Activated effector memory CD4-positive, alpha-beta T cell treated with Interleukin-2 at 50 U/mL for 16 hours (primary cell): ENCODE measurements at places on chromosomes 2 and 18.

GRCh38 chr2:188045016-188045415 is 246.7 kb upstream of the GULP1 start:
- no peak for DNase-seq

GRCh38 chr2:224971214-224971613 is 71.1 kb downstream of the DOCK10 start:
- DNase-seq, result no peak

DNA sequence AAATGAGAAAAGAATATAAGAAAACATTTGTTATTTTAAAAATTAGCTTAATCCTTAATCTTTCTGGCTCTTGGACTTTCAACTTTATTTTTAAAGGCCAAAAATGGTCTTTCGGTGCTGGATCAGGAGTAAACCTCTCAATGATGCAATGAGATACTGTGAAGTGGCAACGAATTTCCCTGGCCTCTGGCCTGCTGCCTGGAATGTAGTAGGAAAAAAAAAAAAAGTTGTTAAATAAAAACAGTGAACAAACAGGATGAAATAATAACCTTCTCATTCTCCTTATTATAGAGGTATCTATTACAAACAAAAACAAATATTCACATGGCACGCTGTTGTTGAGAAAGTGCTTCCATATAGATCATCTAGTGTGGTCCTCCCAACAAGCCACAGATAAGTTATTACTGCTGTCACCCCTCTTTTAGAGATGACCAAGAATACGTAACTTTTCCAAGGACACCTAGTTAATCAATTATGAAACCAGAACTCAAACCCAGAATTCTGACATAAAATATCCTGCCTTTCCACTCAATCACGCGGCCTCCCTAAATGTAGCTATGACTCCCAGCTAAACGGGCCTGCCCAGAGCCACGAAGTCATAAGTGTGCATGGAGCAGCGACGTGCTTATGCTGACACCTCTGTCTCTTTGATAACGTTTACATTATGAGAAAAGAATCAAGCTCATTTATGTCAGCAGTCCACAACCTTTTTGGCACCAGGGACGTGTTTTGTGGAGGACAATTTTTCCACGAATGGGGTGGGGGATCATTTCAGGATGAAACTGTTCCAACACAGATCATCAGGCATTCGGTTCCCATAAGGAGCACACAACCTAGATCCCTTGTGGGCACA is 170.9 kb downstream of the BCL2 start:
- DNase-seq, result no peak

DNA sequence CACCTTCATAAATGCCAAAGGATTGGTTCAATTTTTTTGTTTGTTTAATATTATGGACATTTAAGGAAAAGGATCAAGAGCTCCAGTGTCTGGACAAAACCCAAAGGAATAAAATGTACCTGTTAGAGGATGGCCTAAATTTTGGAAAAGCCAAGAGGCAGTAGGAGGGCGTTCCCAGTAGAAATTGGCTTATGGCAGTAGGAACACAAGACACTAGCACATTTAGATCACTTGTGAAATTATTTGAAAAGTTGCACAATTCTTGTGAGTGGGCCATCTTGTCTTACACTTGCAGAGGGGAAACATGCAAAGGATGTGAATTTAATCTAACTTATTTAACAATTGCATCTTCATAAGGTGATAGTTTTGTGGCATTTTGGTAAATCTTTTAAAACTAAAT is 3.2 kb downstream of the BZW1 start:
- no peak for DNase-seq

GRCh38 chr2:75068546-75068945 is 110.1 kb downstream of the POLE4 start:
- DNase-seq, result no peak

- DNase-seq, result no peak
Observed at GRCh38 chr2:120802867-120803484, 67.3 kb downstream of the GLI2 start.

- no peak for DNase-seq
Observed at GRCh38 chr18:44186001-44186400, 494.7 kb upstream of the SETBP1 start.

- DNase-seq, result no peak
Observed at GRCh38 chr2:146721486-146721885, 1123.3 kb upstream of the ACVR2A start.

DNA sequence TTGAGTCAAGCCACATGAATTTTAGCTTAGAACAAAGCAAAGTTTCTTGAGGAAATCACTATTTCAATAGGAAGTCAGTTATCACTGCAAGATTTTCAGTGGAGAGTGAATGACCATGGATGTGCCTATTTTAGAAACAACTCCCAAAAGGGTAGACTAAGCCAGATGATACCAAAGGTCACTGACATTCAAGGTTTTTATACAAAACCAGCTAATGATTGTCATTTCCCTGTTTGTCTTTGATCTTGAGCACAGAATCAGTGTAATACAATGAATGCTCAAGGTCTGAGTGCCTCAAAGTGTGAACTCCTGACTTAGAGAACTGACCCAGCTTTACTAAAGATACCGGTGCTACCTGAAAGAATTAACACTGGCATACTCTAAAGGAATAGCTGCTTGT is 60.5 kb downstream of the CDH2 start:
- no peak for DNase-seq

DNA sequence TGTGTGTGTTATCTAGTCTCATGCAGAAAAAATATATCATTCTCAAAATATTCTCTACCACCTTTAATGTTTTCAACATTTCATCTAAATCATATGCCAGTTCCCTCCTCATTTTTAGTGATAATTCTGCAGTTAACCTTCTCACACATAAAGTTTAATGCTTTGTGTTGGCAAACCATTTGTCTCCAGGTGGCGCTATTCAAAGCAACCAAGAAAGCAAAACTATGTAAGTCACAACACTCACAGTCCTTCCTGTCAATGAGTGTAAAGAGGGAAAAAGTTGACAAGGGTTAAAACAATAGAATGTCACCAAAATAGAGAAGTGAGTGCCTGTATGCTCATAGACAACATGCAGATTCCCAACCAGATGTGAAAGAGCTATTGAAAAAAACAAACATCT is 961.6 kb upstream of the LRRTM1 start:
- no peak for DNase-seq

GRCh38 chr2:18455236-18455862 is 105.1 kb downstream of the RDH14 start:
- DNase-seq, result no peak

DNA sequence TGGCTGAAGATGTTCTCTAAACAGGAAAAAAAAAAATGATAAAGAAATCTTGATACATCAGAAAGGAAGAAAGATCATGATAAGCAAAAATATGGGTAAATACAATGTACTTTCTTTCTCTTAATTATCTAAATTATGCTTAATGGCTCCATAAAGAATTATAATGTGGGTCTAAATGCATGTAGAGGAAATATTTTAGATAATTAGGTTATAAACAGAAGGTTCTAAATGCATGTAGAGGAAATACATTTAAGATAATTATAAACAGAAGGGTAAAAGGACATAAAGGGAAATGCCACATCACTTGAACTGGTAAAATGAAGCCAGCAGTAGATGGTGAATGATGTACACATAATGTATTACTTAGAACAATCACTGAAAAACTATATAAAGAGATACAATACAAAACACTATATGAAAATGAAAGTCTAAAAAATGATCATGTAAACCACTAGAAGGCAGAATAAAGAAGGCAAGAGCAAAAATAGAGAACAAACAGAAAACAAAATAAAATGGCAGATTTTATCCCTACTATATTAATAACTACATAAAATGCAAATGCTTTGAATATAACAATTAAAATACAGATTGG is 308.4 kb upstream of the CDH2 start:
- no peak for DNase-seq

- DNase-seq, result no peak
Observed at GRCh38 chr18:45006934-45007333, 326.2 kb downstream of the SETBP1 start.

DNA sequence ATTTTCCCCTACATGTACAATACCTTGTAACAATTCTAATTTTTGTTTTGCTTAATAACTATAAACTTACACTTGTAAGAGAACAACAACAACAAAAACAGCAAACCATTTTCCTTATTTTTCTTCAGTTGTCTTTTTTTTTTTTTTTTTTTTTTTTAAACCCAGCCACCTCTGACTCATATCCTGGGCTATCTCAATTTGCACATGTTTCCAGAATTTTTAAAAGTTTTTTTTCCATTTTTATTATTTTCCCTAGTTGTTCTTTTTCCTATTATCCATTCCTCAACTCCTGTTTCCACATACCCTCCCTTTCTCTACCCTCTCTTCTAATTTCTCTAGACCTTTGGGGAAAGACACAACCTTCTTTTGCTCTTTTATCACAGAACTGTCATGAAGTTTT is 112.5 kb downstream of the EFEMP1 start:
- no peak for DNase-seq

- DNase-seq, result no peak
Observed at GRCh38 chr2:169221745-169222369, 140.5 kb downstream of the LRP2 start.

DNA sequence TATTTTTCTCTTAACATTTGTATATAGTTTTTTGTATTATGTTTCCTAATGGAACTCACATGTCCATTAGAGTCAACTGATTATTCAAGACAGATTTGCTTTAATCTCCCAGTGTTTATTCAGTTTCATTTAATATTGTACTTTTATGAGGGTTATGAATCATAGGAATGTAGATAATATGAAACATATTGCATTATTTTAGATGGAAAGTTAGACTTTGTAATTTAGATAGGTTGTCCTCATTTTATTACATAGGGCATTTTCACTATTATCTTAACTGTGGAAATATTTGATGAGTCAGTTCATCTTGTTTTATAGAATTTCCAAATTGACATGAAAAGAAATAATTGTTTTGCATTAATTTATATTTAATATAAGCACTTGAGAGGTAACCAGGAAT is 240.8 kb downstream of the PLCL1 start:
- no peak for DNase-seq
